ENCODE measurements at places on chromosomes 3 and 15.

GRCh38 chr3:190319660-190320059 lies 2.6 kb downstream of the CLDN1 start:
- no peak for DNase-seq

GRCh38 chr3:61809879-61810278 lies 248.5 kb downstream of the PTPRG start:
- DNase-seq = no peak

DNA sequence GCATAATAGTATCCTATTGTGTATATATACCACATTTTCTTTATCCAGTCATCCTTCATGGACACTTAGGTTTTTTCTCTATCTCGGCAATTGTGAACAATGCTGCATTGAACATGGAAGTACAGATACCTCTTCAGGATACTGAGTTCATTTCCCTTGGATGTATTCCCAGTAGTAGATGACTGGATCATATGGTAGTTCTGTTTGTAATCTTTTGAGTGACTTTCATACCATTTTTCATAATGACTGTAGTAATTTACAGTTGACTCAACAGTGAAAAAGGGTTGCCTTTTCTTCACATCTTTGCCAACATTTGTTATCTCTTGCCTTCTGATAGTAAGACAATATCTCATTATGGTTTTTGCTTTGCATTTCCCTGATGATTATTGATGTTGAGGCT lies 21.8 kb downstream of the MYH15 start:
- DNase-seq = no peak

DNA sequence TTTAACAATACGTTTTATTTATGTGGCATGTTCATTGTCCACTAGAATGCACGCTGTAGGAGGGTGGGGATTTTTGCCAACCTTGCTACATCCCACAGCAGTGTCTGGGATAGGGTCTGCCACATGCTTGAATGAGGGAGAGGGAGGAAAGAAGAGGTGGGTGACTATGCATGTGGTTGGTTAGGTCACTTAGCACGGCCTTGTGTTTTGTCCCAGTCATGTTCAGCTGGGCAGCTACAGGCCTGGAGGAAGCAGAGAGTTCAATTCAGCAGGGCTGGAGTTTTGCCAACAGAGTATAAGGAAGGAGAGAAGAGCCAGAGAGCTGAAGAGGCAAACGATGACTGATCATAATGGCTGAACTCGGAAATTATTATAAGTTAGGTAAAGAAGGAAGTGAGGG lies 268.4 kb upstream of the NSMCE3 start:
- no peak for DNase-seq

- DNase-seq = peak; percentile 34
These were observed 24.3 kb upstream of the CP start for GRCh38 chr3:149245738-149246451.

DNA sequence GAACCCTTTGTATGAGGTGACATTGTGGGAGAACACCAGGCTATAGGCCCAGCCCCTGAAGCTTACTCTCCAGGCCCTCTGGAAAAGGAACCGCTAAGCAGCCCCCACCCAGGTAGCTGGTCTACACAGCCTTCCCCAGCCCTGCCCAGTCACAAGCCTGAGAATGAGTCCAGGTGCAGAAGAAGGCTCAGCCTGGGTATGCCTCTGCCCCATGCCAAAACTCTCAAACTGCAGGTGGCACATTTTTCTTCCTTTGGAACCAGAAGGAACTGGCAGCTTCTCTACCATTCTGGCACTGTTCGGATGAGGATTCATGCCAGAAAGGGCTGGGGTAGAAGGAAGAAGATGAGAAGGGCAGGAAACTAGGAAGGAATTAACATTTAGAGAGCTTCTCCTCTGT lies 23.7 kb upstream of the TBC1D21 start:
- no peak for DNase-seq

GRCh38 chr15:48984811-48985352 lies 21.2 kb upstream of the SHC4 start:
- no peak for DNase-seq

GRCh38 chr15:65305150-65305758 lies 777 bp downstream of the RNU5B-1 start:
- DNase-seq = no peak

GRCh38 chr15:99619712-99620111 lies 53.9 kb downstream of the MEF2A start:
- no peak for DNase-seq

DNA sequence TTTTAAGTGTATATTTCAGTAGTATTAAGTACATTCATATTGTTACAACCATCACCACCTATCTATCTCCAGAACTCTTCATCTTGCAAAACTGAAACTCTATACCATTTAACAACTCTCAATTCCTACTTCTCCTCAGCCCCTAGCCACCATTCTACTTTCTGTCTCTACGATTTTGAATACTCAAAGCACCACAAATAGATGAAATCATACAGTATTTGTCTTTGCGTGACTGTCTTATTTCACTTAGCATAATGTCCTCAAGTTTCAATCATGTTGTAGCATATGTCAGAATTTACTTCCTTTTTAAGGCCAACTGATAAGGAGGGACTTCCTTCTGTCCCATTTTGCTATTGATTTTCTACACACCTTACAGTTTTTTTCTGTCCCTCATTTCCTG lies 593.3 kb downstream of the FHIT start:
- DNase-seq = no peak

- DNase-seq = no peak
These were observed 91.6 kb upstream of the LIPC start for GRCh38 chr15:58340176-58340575.

DNA sequence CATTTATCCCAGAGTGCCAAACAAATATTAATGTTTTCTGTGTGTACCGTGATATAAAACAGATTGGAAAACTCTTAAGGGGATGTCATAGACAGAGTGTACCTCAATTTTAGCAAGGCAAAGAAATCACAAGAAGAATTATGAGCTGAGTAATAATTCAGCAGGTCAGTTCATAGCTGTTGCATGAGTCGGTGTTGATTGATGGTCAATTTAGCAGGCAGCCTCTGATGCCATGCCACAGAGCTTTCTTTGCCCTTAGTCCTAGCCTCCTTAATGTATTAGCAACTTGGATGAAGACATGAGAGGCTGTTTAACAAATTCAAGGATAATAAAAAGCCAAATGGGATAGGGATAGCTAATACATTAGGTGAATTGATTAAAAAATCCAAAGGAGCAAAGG lies 6.8 kb downstream of the SLC35A5 start:
- DNase-seq = no peak

DNA sequence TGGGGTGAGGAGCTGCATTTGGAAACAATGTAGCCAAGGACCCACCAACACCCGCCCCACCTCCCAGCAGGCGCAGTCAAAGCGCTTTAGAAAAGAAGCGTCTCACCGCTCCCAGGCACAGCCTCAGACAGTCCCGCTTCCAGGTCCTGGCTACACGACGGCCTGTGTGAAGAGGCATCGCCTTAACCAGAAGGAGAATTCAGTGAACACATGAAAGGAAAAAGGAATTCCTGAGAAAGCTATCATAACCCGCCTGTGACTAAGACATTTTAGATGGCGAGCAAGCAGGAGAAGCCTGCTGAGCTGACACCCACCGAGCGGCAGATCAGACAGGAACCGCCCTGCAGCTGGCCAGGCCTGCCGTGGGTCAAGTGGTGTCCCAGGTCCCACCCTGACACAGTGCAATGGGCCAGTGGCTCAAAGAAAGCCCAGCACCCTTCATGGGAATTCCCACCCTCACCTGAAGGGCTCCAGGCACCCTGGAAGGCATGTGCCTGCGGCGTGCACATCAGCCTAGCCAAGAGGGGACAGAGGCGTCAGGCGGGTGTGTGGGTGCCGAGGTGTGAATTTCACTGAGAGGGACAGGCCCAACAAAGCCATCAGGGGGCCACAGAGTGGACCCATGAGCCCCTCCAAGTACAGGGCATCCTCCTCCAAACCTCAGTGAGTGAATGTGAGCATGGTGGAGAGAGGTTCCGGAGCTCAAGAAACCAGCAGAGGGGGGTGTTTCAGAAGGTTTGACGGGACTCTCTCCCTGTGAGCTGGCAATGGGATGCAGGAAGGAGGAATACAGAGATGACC lies 144.8 kb downstream of the NSMCE3 start:
- DNase-seq = no peak

GRCh38 chr3:131394400-131394799 lies 12.8 kb downstream of the NUDT16 start:
- DNase-seq = no peak

- DNase-seq = no peak
These were observed 37.3 kb downstream of the YEATS2 start for GRCh38 chr3:183734750-183735494.

GRCh38 chr3:175269394-175269793 lies 410.3 kb downstream of the NAALADL2 start:
- no peak for DNase-seq
